ENCODE measurements at places on chromosomes 11 and 22.

GRCh38 chr11:95415837-95416304, 184.9 kb upstream of the SESN3 start:
- no peak for DNase-seq

GRCh38 chr22:27433585-27434190, 367.9 kb downstream of the MN1 start:
- DNase-seq = no peak

- DNase-seq = no peak
Measured at GRCh38 chr11:122769126-122769780, 69.0 kb upstream of the CRTAM start.

DNA sequence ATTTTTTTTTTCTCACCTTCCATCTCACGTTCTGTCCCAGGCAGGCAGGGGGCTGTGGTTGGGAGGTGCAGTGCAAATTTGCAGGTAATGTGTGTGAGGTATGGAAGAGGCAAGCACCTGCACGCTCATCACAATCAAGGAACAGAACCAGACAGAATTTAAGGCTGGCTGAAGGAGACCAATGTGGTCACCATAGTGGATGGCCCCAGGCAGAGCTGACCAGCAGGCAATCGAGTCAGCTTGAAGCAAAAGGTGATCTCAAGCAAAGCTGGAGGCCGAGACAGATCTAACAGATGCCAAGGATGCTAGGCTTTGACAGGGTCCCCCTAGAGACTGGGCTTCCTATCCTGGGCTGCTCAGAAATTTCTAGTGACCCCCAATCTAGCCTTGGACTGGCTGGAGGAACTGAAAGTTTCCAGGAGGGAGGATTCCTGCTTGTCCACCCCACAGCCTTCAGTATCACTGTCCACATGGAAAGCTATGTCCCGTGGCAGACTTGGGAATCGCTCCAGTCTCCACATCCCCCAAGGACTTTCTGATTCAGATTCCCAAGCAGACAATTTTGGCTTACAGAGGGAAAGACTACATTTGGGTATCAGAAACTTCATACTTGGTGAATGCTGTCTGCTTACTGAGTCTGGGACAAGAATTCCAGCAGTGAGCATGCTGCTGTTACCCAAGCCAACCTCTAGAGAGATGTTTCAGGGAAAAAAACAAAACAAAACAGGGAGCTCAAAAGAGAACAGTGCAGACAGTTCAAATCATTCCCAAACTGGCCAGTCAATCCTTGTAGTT, 9.0 kb upstream of the MICAL3 start:
- peak; percentile 78 for DNase-seq

GRCh38 chr11:93807980-93808379, 23.9 kb downstream of the MED17 start:
- DNase-seq = no peak

DNA sequence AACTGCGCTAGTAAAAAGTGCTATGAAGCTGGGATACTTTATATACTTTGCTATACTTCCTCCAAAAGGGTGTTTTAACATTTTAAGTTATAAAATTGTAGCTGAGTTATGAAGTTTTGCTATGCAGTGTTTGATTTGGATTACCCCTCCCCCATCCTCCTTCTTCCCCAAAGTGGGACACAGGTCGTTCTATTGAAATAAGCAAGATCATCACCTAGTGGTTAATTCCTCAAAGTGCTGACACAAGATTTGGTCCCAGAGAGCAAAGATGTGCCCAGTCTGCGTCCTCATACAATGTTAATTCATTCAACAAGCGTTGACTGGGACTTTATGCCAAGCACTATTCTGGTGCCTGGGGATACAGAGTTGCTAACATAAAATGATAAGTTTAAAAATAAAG, 78.5 kb downstream of the SPON1 start:
- DNase-seq = no peak

DNA sequence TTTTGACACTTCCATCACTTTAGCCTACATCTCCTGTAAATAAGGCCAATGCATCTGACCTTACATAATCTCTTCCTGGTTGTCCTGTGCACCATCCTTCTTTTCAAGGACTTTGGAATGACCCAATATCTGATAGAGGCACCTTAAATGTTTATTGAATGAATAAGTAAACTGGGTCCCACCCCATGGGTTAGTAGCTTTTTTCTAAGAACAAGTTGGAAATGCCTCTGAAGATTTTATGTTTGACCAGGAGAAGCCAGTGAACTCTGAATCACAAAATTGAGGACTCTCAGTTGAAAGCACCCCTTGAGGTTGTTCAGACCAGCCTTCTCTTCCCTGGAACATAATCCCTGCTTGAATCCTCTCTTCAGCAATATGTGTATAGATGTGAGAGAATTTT, 1.4 kb downstream of the RNF185 start:
- no peak for DNase-seq

DNA sequence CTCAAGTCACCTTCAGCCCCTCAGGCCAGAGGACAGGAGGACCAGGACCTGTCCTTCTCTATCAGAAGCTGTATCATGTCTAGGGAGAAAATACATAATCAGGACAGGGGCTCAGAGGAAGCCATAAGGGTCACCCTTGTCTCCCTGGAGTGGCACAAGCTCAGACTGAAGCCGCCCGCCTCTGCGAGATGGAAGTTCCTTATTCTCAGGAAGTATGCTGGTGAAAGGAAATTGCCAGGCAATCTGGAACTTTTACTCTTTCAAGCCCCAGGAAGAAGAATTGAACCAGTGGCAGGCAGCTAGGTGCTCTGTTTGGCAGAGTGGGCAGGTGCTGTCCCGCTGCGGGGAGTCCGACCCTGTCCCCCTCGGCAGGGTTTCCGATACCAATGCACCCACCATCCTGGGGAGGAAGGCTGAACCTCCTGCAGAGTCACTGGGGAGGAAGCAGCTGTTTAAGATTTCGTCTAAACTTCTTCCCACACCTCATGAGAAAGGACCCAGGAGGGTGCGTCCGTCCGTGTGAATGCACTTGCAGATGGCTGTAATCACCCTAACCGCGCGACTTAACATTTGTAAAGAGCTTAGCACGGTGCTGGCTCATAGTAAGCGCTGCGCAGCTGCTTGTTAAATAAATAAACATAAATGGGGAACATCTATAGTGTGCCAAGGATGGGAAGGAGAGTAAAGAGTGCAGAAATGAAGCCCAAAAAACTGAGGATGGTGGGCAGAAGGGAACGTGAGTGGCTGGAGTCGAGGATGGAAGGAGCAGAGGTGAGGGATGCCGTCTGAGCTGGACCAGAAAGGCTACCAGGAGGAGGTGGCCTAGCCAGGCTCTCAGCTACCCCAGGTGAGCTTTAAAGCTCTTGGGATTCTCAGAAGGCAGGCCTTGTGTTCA, 5.0 kb upstream of the ANO1 start:
- no peak for DNase-seq

DNA sequence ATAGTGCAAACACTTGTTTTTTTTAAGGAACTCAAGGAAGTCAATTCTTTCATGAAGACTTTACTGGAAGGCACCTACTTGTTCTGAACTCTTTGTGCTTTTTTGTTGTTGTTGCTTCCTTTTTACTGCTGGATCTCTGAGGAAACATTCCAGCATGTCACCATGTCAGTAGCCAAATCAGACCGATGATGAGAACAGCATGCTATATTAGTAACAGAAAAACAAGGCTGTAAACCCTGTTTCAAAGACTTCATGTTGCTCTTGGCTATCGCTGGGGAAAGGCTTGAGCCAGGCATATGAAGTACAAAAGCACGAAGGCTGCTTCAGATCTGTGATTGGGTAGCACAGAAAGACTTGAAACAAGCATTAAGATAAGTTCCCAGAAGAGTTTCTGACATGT, 125.6 kb upstream of the SLC5A12 start:
- peak; percentile 79 for DNase-seq

DNA sequence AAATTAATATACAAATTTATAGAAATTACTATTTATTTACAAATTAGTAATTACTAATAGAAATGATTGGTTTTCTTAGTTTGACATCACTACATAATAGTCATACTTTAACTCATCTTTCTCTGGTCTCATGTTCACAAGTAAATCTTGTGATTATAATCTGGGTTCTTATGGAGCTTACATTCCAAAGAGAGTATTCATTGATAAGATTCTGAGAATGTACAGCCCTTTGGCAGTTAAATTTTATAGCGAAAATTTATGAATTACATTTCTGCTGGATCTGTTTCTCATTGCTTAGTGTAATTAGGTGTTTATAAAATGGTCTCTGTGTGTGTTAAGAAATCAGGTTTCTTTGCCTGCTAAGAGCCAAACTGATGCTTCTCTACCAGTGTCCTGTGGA, 175.2 kb downstream of the TMEM135 start:
- DNase-seq = no peak

GRCh38 chr11:32779136-32779535, 15.3 kb downstream of the CCDC73 start:
- no peak for DNase-seq

GRCh38 chr11:33716243-33716642, 15.6 kb upstream of the C11orf91 start:
- DNase-seq = no peak

- peak; percentile 36 for DNase-seq
Measured at GRCh38 chr22:40955571-40955970, 4.4 kb downstream of the RBX1 start.

GRCh38 chr11:36623494-36623893, 25.5 kb upstream of the RAG2 start:
- no peak for DNase-seq

- no peak for DNase-seq
Measured at GRCh38 chr22:23060612-23061400, 9.5 kb upstream of the GNAZ start.

- DNase-seq = no peak
Measured at GRCh38 chr11:35836205-35836604, 107.7 kb upstream of the LDLRAD3 start.

DNA sequence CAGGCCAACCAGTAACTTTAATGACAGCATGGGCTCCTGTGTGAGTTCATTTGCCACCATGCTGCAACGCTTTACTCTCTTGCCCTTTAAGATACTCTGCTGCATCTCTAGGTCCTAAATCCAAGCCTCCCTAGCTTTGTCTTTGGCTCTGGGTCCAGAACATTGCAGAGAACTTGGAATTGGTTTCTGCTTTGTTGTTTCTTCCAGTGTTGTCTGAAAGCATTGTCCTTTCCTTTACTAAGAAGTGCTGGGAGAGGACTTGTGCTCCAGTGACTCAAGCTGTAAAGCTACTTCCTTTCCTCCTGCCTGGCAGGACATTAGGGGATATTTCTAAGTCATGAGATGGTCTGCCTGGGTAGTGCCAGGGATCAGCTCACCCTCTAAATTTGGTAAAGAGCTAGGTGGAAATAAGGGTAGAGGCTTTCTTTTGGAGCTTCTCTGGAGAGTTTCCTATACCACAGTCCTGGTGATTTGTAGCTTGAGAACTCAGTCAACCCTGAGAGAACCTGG, 202.5 kb upstream of the CADM1 start:
- no peak for DNase-seq

- peak; percentile 67 for DNase-seq
Measured at GRCh38 chr11:122159173-122159721, 43.2 kb upstream of the BLID start.

- no peak for DNase-seq
Measured at GRCh38 chr11:8719721-8720120, 37.1 kb downstream of the RPL27A start.

DNA sequence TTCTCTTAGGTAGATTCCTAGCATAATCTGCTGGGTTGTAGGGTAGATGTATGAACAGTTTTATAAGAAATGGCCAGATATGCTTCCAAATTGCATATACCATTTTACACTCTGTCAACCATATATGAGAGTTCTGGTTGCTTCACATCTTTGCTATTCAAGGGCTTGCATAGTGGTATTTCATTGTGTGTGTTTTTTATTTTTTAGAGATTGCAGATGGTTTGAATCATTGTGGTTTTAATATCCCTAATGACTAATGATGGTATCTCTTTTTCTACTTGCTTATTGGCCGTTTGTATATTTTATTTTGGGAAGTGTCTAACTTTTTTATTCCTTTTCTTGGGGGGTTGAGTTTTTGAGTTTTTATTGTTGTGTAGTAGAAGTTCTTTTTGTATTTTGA, 26.9 kb downstream of the RNF214 start:
- DNase-seq = peak; percentile 56

DNA sequence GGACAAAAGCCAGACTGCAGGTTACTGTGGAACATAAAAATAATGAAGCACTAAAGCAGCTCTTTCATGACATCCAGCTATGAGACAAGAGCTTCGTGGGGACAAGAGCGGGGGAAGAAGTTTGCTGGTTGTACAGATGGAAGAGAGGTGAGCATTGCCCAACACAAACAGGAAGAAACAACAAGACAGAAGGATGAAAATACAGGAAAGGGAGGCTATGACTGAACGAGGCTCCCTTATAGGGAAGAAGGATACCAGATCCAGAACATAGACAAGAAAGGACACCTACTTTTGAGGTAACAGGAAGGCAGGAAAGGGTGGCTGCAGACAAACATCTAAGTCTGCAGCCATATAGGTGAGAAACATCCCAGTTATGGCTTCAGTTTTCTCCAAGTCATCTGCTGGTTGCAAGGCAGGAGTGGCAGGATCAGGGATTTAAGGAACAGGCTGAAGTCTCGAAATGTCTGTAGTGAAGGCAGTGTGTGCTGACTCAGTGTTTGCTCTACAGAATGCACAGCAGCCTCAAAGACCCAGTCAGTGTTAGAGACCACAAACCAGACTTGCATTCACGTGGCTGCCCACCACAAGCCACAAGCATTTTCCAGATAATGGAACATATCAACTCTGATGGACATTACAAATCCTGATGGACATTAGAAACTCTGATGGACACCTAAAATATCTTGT, 1.9 kb downstream of the CLTCL1 start:
- DNase-seq = no peak

- no peak for DNase-seq
Measured at GRCh38 chr11:67490727-67491065, 7.9 kb downstream of the AIP start.

DNA sequence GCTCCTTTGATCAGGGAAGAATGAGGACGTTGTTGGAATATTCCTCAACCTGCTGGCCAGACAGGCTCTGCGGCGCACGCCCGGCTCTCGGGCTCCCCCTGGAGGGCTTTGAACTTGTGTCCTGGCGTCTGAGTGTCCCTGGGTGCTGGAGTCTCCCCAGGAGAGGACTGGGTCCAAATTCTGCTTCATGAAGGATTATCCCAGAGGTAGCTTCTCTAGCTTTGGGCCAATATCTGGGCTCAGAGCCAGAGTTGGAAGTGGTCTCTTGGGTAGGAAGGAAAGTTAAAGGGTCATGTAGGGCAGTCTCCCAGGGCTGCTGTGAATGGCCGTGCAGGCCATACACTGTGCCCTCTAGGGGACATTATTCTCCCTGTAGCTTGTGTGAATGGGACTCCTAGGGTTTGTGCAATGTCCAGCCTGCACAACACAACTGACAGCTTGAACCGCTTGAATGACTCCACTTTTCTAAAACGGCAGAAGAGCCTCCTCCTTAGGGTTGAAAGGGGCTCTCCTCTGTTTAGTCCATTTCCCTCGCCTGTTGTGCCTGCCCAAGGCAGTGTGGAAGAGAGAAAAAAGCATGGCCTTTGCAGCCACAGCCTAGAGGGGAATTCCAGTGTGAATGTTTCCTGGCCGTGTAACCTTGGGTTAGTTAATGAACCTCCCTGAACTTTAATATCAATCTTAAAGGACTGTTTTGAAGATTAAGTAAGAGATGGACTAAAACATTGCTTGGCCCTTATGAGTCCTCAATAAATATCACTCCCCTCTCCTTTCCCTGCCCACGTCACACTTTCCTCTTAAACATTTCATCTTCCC, 111.2 kb upstream of the THY1 start:
- DNase-seq = peak; percentile 51

GRCh38 chr11:135019899-135020298, 607.9 kb upstream of the B3GAT1 start:
- DNase-seq = no peak

- peak; percentile 81 for DNase-seq
Measured at GRCh38 chr11:111531687-111532364, 8.7 kb upstream of the LAYN start.

- no peak for DNase-seq
Measured at GRCh38 chr11:81673001-81673400, 1060.7 kb downstream of the FAM181B start.

GRCh38 chr22:44259366-44260215, 53.2 kb downstream of the SHISAL1 start:
- no peak for DNase-seq
